ENCODE measurements at places on chromosomes 6 and 20.

DNA sequence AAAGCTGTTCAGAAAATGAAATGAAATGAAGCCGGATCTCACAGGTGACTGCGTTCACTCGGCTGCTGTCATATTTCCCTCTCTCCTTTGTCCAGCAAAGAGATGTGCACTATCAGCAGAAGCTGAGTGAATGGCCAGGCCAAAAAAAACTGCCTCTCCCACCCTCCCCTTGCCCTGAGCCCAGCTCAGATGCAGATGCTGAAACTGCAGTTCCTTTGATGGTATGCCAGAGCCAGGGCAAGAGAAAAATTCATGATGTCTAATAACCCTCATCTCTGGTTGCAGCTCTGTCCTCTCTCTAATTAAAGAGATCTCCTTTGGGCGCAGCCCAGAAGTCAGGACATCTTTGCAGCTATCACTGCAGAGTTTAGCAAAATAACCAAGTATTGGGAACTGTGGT is 210.5 kb upstream of the RIN2 start:
- DNase-seq: no peak

DNA sequence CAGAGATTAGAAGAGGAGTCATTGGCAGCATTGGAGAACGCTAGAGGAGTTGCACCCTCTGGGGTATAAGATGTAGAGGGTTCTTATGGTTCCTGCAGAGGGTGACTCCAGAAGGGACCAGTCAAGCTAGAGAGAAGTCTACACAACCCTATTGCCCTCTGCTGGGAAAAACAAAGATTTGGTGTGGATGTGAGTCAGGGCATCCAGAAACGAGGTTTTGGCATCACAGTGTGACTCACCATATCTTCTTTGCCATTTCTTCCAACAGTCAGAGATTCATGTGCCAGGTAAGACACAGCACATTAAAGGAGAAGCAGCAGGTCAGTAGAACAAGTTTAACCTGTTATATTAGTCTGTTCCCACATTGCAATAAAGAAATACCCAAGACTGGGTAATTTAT is 598.8 kb downstream of the MAFB start:
- no peak for DNase-seq

GRCh38 chr6:100464903-100465700 is at the start of gene SIM1:
SIM1 (minus strand) TSS chr6:100464921; CDS start chr6:100463468, 1,453 bp downstream.
- DNase-seq: peak; percentile 97

DNA sequence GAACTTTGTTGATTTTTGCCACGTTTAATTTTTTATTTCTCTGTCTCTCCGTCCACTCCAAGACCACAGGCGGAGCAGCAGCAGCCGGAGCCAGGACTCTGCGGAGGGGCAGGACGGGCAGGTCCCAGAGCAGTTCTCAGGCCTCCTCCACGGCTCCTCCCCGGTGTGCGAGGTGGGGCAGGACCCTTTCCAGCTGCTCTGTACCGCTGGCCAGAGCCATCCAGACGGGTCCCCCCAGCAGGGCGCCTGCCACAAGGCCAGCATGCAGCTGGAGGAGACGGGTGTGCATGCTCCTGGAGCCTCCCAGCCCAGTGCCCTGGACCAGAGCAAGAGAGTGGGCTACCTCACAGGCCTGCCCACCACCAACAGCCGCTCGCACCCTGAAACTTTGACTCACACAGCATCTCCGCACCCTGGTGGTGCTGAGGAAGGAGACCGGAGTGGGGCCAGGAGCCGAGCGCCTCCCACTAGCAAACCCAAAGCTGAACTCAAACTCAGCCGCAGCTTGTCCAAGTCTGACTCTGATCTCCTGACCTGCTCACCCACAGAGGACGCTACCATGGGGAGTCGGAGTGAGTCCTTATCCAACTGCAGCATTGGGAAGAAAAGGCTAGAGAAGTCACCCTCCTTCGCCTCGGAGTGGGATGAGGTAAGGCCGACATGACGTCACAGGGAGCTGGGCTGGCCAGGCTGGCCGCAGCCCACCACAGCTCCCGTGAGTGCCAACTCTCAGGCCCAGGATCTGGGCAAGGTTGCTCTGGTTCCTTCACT is 123.5 kb downstream of the TCP11 start:
- DNase-seq: no peak

DNA sequence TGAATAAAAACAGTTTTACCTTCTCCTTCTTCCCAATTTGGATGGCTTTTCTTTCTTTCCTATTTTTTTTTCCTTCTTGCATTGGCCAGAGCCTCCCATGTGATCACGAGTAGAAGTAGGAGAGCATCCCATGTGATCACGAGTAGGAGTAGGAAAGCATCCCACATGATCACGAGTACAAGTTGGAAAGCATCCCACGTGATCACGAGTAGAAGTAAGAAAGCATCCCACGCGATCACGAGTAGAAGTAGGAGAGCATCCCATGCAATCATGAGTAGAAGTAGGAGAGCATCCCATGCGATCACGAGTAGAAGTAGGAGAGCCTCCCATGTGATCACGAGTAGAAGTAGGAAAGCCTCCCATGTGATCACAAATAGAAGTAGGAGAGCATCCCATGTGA is 218.6 kb downstream of the DLL1 start:
- DNase-seq: no peak

DNA sequence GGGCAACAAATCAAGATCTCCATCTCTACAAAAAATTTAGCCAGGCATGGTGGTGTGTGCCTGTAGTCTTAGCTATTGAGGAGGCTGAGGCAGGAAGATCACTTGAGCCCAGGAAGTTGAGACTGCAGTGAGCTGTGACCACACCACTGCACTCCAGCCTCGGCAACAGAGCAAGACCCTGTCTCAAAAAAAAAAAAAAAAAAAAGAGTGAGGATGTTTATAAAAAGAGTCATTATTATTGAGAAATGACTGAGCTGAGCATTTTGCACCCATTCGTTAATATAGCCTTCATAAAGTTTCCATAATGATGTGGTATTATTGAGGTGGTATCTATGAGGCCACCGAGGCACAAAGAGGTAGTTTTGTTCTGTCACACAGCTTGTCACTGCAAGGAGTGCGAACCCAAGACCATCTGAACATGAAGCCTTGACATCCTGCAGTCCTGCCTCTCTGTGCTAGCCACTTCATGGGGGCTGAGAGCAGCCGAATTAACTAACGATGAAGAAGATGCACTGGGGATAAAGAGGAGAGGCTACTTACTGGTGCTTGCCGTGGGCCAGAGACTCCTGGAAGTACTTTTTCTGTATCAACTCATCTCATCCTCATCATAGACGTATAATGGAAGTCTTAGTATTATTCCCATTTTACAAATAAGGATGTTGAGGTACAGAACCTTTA is 175.5 kb downstream of the BCAS1 start:
- DNase-seq: no peak

- no peak for DNase-seq
These were observed 128.6 kb downstream of the UNC5CL start for GRCh38 chr6:40910260-40910893.

- no peak for DNase-seq
These were observed 18.2 kb upstream of the SRC start for GRCh38 chr20:37327748-37328147.

DNA sequence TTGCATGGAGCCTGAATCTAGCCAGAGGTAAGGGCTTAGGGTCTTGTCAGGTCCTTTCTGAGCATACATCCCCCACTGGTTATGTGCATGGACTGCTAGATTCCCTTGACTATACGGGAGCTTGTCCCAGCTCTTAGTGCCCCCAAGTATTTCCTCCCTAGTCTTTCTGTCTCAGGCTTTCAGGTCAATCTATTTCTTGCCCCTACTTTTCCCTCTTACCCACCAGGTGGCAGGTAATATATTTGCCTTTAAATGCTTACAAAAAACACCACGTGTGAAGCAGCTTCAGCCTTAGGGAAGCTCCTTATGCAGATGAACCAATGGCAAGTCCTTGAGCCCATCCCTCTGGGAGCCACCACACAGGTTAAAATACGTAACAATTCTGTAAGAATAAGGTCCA is 454.2 kb downstream of the GRIK2 start:
- DNase-seq: no peak

- no peak for DNase-seq
These were observed 91.5 kb downstream of the RIN2 start for GRCh38 chr20:19849341-19850197.

- no peak for DNase-seq
These were observed 71.8 kb upstream of the ZNF184 start for GRCh38 chr6:27544612-27545260.

DNA sequence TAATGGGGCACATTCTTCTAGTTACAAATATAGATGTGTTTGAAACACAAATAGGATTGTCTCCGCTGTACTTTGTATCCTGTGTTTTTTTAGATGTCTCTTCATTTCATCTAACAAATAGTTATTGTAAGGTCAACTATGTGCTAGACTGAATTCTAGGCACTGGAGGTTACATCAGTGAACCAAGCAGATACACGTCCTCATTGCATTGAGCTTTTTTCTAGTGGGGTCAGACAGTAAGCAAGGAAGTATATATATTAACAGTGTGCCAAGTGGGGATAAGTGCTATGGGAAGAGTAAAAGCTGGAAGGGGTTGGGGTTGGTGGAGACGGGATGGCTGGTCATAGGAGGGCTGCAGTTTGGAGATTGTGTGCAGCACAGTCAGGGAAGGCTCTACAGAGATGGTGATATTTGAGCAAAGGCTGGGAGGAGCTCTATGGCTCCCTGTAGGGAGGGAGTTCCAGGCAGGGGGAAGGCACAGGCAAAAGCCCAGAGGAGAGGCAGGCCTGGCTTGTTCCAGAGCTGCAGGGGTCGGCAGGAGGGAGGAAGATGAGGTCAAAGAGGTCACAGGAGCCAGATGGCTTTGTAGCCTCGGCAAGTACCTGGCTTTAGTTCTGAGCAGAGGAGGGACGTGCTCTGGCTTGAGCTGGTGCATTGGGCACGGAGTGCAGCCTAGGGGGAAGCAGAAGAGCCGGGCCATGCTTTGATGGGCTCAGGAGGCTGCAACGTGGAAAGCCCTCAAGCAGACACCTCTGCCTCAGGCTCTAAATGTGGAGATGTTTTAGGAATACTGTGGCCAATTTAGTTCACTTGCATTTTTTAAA is 152.3 kb downstream of the ZDHHC14 start:
- no peak for DNase-seq

DNA sequence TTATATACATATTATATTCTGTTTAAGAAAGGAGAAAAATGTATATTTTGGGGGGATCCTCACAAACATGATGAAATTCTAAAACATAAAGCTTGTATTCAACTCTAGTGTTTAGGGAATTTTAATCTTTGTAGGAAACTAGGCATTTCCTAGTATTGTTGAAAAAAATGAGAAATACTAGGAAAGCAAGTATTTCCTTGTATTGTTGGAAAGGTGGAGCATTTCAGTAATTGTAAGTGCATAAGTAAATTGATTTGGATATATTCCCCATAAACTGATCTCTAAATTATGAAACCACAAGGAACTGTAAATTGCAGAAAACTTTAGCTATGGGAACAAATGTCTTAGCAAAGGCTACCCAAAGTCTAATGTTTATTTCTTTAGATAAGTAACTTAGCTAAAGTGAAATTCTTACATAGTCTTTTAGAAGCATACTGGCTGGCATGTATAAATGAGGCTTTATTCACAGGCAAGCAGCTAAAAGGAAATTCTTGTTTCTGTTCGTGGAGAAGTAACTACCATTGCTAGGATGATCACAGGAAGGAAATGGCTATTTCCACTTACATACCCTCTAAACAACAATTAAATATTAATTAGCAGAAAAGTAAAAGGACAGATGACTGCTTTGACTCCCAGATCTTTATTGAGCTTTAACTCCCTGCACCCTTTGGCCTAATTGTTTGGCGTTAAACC is 19.9 kb upstream of the NRN1 start:
- no peak for DNase-seq

GRCh38 chr6:169854083-169854725 is 102.8 kb downstream of the ERMARD start:
- no peak for DNase-seq

GRCh38 chr6:154615483-154616025 is 105.1 kb upstream of the CNKSR3 start:
- no peak for DNase-seq

DNA sequence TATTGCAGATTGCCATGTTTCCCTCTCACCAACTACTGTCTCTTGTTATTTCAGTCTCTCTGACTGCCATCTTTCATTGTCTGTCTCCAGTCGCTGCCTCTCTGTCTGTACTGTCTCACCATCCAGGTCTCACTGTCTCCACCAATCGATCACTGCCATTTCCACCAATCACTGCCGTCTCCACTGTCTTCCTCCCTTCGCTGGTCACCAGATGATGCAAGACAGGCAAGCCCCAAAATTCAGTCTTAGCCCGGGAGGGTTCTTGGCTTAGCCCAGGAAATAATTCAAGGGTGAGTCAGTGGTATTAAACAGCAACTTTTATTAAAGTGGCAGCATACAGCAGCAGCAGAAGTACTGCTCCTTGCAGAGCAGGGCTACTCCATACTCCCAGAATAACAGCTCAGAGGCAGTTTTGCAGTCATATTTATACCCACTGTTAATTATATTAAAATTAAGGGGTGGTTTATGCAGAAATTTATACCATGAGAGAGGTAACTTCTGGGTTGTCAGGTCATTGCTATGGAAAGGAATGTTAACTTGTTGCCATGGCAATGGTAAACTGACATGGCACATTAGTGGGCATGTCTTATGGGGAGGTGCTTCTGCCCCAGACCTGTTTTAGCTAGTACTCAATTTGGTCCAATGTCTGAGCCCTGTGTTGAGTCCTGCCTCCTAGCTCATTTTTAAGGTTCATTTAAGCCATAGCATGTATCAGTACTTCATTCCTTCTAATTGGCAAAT is 23.0 kb upstream of the ECHDC1 start:
- no peak for DNase-seq

- DNase-seq: no peak
These were observed 20.1 kb upstream of the ZNF451 start for GRCh38 chr6:57069920-57070331.
